ENCODE measurements at places on chromosomes 12 and 14.

DNA sequence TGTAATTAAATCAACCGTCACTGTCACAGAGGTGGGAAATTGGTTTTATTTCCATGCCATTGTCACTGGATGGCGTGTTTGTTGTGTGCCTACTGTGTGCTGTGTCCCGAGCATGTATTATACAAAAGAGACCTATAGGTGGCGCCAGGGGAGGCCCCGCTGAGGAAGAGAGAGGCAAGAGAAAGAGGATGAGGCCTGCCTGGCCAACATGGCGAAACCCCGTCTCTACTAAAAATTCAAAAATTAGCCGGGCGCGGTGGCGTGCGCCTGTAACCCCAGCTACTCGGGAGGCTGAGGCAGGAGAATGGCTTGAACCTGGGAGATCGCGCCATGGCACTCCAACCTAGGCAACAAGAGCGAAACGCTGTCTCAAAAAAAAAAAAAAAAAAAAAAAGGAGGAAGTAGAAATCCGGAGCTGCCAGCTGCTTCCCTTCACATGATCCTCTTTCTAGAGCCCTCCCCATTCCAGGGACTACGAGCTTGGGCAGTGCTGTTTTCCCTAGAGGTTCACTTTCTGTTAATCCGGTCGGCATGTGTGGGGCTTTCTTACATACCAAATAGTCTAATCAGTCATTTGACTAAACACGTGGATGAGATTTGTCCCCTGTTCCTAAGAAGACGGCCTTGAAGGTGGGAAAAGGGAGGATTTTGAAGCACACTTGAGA, 6.4 kb upstream of the CCDC175 start:
- DNase-seq = no peak

DNA sequence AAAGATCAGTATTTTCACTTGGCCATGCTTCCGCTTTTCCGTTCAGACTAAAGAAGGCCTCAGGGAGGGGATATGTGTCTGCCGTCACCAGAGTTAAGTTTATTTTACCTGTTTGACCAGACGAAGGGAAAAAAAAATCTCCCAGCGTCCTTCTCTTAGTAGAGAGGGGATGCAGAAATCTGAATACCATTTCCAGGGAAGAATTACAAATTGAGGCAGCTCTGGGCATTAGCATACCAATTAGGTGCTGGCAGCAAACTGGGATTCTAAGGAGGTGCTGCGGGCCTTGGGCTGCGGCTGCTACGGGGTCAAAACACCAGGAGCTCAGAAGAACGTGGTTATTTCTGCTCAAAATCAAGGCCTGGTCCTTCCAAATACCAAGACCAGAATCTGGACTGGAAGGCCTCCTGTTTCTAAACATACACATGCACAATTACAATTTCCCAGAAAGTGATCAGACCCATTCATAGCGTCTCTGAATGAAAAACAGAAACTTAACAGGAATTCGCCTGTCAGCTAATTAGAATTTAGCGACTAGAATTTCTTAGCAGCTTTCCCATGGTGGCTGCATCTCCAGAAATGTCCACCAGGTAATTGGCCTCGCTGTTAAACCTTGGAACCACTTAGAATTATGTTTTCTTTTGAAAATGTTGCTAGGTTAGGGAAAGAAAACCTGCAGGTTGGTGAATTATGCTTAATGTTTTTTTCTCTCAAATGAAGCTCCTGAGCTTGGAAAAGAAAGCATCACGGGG, 617.0 kb downstream of the VRK1 start:
- DNase-seq = no peak

GRCh38 chr12:88909510-88909909, 329.2 kb upstream of the KITLG start:
- no peak for DNase-seq

DNA sequence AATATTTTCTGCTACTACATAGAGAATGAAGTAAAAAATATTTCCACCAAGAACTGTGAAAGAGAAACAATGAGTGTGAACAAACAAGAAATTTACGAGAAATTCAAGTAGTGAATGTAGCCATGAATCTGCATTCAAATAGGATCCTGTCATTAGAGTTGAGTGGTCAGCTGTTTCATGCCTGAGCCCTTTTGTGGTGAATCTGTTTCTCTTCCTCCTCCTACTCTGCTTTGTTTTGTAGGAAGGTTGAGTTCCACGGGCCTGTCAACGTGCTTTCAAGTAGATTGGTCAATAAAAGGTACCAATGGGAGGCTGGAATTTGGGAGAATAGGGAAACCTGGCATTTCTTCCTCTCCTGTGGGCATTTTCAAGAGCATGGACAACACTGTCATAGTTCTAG, 1749.6 kb upstream of the FLRT2 start:
- no peak for DNase-seq

- DNase-seq = no peak
These were observed 33.2 kb downstream of the AKAP3 start for GRCh38 chr12:4615667-4616066.

- DNase-seq = no peak
These were observed 105.4 kb downstream of the TTC8 start for GRCh38 chr14:88929656-88930436.

DNA sequence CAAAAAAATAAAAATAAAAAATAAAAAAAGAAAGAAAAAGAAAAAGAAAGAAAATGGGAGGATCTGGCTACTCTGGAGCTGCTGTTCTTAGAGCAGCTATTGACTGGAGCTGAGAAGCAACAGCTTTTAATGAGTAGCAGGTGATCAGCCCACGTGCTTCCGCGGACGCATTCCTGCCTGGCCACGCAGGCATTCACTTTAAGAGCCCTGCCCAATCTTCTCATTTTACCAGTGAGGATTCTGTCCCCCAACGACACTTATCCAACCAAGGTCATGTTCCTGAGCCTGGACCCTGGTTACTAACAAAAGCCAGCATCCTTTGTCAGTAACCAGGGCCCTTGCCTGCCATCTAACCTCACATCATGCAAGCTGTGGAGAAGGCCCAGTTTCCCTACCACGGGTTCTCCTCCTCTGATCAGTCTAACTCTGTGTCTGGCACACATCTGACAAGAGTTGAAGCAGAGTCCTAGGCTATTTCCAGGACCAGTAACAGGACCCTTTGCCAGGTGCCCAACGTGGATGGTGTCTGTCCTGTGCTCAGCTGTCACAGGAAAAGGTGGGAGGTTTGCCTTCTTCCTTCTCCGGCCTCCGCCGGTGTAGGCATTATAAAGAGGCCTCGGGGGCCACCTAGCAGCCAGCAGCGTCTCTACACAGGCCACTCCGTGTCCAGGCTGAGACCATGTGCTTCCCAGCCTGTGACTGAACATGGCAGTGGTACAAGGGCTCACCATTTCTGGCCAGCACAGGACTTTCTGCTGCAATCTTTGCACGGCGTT, 60.9 kb upstream of the GPATCH2L start:
- no peak for DNase-seq

DNA sequence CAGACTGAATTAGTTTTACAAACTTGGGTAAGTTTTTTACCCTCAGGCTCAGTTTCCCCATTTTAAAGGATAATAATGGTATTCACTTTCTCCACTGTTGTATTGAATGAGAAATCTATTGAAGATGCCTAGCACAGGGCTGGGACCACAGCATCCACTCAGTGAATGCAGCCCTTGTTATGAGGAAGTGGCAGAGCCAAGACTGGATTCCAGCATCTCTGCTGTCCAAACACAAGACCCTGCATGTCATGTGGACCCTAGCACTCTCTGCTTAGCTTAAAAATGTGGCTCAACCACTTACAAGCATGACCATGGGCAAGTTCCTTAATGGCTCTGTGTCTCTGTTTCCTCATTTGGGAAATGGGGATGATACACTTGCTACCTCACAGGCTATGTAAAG, 24.1 kb upstream of the TRIM9 start:
- DNase-seq = no peak

GRCh38 chr14:94284221-94284620, 8.8 kb downstream of the SERPINA10 start:
- DNase-seq = no peak

DNA sequence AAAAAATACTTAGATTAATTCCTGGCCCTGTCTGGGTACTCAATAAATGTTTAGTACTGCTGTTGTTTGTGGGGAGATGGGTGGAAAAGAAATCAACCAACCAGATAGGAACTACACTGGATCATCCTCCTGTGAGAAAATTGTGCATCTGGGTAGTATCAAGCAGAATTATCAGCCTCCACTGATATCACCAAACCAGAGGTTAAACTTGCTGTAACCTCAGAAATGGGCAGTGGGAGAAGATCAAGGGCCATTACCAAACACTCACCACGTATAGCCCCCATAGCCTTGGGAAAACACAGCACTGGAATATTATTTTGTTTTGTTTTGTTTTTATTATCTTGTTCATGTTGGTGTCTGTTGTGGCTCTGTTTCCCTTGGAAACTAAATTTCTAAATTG, 19.7 kb downstream of the VEZT start:
- no peak for DNase-seq

DNA sequence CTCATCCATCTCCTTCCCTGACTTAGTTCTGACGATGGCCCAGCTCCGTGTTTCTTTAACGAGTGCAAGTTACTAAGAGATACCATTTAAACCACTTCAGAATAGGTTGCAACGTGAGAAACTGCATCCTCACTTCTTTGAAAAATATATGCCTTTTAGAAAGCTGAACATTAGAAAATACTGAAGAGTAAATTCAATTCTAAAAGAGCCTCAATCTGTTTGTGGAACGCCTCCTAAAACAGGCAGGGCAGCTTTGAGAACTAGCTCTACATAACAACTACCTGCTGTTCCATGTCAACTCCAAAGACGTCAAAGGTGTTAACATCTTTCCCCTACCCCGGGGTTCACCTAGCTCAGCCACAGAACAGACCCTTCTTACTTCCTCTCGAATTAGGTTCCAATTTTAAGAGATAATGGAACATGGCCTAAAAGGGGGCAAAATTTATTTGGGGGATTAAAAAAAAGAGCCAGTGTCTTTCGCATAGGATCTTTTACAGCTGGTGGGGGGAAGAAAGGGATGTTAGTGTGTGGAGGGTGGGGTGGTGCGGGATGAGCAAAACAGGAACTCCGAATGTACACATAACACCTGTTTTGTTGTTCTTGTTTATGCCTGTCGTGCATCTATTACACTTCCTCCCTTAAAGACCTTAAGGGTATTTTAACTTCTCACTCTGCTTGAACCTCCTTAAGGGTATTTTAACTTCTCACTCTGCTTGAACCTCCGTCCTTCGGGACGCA, 3.3 kb downstream of the BHLHE41 start:
- DNase-seq = no peak

- DNase-seq = no peak
These were observed 262.6 kb upstream of the BTG1 start for GRCh38 chr12:92408072-92408900.

GRCh38 chr14:88967299-88967698, 142.8 kb downstream of the TTC8 start:
- DNase-seq = no peak

Measured in left forelimb (tissue), 1 donor.